ENCODE measurements at places on chromosomes 12 and 14.

GRCh38 chr12:49294086-49294803 lies 702 bp upstream of the PRPH start:
- no peak for DNase-seq

GRCh38 chr12:94180558-94181296 lies 32.4 kb downstream of the PLXNC1 start:
- DNase-seq, result no peak

- DNase-seq, result no peak
Observed at GRCh38 chr12:49548822-49549648, 10.2 kb downstream of the KCNH3 start.

GRCh38 chr14:87059060-87059839 lies 933.7 kb downstream of the GALC start:
- no peak for DNase-seq

GRCh38 chr12:129599406-129599805 lies 304.4 kb downstream of the TMEM132D start:
- no peak for DNase-seq

DNA sequence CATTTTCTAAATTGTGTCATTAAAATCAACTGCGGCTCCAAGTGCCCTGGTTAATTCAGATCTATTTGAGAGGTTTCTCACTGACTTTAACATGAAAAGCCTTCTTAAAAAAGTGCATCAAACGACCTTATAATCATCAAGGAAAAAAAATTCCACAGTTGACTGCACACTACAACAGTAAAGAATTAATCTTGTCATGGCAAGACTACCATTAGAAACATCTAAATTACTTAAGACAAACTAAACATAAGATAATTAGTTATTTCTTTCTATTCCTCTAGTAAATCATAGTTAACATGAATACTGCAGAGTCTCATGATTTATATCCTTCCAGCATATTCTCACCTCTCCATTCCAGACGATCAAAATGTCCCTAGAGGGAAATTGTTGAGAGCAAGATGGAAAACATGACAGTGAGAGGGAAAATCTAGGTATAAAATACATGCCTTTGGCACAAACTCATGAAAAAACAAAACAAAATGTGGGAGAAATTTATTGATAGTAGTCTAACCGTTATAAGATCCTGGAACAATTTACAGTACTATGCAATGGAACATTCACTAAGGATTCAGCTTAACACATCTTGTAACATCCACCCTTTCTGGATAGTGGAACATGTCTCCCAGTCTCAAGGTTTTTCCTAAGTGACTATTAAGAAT lies 112.5 kb downstream of the PRKD1 start:
- DNase-seq, result no peak

GRCh38 chr12:109436188-109436560 lies 40.9 kb downstream of the KCTD10 start:
- DNase-seq, result no peak

DNA sequence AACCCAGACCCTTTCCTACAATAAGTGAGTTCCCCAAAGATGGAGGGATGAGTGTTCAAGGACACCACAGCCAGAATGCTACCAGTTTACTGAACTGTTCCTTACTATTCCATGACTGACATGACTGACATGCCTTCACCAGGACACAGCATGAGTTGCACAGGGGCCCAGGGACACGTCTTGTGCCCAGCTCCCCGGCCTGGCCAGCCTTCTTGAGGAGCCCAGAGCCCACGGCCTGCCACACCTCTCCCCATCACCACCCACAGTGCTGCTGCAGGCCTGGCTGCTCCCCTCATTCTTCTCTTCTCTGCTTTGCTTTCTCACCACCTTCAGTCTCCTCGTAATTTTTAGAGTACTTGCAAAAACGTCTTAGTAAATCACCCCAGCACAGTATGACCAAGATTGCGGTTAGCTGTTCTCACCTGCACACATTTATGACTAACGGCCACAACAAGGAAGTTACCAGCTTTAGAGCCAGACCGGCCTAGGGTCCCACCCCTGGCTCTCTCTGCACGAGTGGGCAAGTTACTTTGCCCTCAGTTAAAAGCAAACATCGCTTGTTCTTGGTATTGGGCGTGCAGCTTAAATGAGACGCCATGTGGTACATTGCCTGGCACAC lies 18.5 kb downstream of the PPP2R5E start:
- no peak for DNase-seq

DNA sequence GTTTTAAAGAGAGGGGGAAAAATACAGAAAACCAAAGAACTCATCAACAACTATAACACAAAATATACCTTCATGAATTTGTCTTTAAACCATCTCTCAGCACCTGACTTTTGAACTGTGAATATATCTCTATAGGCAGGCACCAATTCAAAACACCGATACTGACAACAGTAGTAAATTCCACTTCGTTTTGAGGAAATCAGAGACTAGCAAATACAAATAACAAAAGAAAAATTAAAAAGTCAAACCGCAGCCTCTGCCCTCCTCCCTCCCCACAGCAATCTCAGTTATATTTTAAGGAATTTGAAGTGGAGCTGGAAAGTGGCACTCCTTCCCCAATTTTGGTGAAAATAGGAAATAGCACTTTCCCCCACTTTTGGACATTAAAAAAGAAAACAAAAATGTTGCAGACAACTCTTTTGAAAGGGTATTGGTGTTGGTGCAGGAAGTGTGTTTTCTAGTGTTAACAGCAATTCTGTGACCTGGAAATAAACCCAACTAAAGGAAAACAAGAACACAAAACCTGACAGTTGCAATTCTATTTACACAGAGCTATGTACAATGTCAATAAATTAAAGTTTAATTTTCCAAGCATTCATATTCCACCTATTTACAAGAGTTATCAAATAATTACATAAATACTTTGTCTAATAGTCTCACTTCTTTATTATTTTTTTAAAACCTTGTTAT lies 13.5 kb downstream of the TBX3 start:
- DNase-seq, result no peak

- peak; percentile 66 for DNase-seq
Observed at GRCh38 chr14:68444449-68445168, 348.3 kb downstream of the ZFP36L1 start.

GRCh38 chr14:94793901-94794300 lies 24.0 kb upstream of the GSC start:
- no peak for DNase-seq

DNA sequence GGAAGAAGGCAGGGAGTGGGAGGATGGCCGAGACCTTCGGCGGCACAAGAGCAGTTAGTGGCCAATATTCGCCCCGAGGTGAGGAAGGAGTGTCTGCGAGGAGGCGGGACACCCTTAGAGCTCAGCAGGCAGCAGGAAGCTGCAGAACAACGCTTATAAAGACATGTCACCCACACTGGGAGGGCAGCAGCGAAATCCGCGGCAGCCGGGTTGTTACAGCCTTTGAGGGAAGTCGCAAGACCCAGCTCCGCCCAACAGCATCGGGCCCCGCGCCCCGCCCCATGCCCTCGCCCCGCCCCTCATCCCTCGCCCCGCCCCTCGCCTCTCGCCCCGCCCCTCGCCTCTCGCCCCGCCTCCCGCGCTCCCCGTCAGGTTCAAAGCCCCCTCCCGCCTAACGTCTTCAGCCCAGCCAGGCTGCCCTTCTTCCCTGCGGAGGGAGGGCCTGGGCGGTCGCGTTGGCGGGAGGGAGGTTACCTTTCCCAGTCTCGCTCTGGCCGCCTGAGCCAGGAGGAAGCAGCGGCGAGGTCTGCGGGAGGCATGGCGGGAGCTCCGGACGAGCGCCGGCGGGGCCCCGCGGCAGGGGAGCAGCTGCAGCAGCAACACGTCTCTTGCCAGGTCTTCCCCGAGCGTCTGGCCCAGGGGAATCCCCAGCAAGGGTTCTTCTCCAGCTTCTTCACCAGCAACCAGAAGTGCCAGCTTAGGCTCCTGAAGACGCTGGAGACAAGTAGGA lies at the start of gene ATP23:
Gene ATP23 (plus strand): TSS at position 403 of the 730 bp plus-strand sequence. CDS start 135 bp downstream, at position 538.
- DNase-seq, result peak; percentile 84

GRCh38 chr14:21825149-21825743 lies 151.6 kb upstream of the OR4E1 start:
- peak; percentile 61 for DNase-seq

DNA sequence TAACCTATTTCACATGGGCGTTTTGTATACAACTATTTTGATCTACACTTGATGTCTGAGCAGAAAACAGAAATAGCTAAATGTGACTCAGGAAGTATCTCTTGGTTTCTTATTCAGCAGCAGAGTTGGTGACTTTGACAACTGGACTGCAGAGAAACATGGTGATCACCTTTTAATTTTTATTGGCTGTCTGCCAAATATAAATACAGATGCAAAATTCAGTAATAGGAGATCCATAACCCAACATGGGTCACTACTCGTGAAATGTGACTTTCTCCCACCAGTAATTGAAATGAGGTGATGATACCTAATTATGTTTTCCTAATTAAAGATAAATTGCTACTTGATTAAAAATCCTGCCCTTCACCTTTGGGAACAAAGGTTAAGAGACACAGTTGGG lies 487.1 kb downstream of the NELL2 start:
- no peak for DNase-seq

GRCh38 chr12:32211900-32212156 lies 105.2 kb downstream of the BICD1 start:
- DNase-seq, result no peak

DNA sequence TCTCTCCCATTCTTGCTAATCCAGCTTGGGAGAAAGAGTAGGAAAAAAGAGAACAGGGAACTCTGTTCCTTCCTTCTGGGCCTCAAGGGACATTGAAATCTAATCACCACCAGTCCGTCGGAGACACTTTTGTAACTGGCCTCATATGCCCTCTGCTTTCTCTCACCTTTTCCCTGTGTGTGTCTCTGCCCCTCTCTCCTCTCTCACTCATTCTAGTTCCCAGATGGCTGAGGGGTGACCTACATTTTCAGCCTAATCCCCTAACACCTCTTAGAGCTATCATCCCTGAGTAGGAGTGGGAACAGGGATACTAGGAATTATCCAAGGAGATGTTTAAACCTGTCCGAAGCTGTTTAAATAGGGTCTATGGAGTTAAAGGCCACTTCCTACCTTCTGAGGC lies 8.9 kb upstream of the PCK2 start:
- no peak for DNase-seq

GRCh38 chr12:33653362-33653761 lies 213.7 kb upstream of the SYT10 start:
- DNase-seq, result no peak

DNA sequence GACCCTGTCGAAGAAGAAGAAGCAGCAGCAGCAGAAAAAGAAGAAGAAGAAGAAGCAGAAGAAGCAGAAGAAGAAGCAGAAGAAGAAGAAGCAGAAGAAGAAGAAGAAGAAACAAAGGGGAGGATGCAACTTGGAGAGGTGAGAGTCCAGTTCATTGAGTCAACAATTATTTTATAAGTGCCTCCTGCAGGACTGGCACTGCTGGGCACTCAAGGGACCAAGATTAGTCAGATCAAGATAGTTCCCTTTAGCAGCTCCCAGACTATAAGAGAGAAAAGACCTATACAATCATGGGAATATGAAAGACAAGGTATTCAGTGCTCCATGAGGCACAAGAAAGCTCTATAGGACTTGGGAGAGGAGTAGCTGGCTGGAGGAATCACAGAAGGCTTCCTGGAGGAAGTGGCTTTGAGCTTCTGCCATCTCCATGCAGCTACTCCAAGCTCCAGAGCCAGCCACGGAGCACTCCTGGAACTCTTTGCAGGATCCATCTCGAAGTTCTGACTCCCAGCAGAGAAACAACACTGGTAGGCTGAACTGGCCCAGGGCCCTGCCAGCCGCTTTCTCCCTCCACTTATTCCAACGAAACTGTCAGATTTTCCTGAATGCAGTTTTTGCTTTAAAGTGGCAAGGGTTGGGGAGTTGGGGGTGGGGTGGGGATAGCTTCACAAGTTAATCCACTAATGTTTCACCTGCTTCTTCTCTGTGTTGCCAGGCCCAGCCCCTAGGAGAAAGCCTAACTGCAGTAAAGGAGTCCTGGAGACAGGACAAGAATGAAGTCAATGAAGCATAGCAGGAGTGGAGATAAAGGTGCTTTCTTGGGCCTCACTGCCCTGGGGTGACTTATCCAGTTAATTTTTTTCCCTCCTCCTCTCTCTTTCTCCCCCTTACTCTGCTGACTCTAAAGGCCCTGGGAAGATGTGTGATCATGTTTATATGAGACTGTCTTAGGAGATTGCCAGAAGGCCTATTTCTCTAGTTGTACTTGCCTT lies 140.1 kb upstream of the PARP11 start:
- DNase-seq, result no peak

- DNase-seq, result peak; percentile 37
Observed at GRCh38 chr12:49777800-49778748, 36.7 kb downstream of the TMBIM6 start.

DNA sequence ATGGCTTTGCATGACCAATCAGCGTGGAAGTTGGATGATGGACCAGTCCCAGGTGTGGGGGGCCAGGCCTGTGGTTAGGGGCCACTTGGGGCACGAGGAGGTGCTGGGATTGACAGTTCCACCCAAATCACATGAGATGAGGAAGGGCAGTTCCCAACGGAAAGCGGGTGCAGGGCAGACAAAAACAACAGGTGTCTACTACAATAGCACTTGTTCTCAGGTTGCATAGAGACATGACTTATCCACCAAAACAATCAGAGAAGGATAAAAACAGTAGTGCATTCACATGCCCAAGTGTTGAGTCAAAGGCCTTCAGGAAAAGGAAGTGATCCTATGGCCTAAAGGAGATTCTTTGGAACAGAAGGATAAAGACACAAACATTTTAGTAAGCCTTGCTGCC lies 14.6 kb upstream of the EIF2B2 start:
- peak; percentile 99 for DNase-seq

DNA sequence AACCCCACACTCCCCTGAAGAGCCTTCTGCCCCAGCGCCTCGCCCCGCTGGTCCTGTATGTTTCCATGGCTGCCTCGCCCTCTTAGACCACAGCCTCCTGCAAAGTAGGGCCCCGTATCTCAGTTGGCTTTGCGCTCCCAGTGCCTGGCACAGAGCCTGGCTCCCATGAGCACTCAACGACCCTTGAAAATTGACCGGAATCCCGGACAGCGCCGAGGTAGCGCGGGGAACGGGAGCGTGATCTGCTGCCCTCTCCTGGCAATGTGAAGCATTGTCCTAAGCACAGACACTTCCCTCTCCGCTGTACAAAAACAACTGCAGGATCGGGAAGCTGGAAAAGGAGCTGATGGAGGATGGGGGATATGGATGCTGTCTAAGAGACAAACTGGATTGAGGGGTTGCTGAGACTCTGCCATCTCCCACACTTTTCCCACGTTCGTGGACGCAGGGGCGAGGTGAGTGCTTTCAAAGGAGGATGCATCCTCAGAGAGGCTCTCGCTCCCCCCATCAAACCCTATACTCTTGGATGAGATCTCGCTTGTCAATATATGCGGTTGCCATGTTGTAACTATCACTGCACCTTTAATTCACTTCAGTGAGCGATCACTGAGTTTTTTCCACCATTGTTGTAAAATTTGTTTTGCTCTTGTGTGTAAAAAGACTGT lies 10.7 kb upstream of the FKBP4 start:
- DNase-seq, result peak; percentile 42

- peak; percentile 36 for DNase-seq
Observed at GRCh38 chr14:34322940-34323418, 139.1 kb downstream of the SPTSSA start.

GRCh38 chr14:79466938-79467527 lies 744.3 kb downstream of the DIO2 start:
- DNase-seq, result no peak

GRCh38 chr14:104709387-104710039 lies 14.5 kb upstream of the ADSS1 start:
- DNase-seq, result no peak

GRCh38 chr12:62578726-62579125 lies 112.1 kb downstream of the MON2 start:
- no peak for DNase-seq
